ENCODE measurements at places on chromosomes 7 and 10.

- no peaks in the 10 kb centered on the region for H3K27me3 ChIP-seq
- no peak overlapping the region for H3K27ac ChIP-seq
- H3K4me3 ChIP-seq: no peak overlapping the region
- no peak for DNase-seq
- H3K36me3 ChIP-seq: peaks cover 14% of the 10 kb centered on the region
Measured at GRCh38 chr10:69377933-69378332, 38.8 kb downstream of the TACR2 start.

DNA sequence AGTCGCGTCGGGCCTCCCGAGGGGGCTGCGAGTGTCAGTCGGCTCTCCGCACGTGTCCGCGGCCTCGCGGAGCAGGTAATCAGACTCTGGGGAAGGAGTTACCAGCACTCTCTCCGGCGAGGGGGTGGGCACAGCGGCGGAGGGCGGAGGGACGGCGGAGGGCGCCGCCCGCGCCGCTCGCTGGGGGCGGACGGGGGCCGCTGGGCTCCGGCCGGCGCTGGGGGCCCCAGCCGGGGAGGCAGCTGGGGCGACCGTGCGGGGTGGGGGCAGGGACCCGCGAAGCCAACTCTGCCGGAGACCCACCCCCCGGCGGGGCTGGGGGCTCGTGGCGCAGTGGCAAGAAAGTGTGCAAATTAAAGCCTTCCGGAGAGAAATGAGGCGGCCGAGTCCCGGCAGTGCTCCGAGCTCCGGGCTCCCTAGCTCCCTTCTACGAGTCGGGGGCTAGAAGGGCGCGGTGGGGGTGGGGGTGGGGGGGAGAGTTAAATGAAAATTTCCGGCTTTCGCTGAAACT is at the start of gene CDK6:
Gene CDK6, minus strand, starts transcription at position 85 of the 511 bp plus-strand sequence. CDS start 3,250 bp downstream, outside the sequence.
- peaks cover 9% of the 10 kb centered on the region for H3K36me3 ChIP-seq
- H3K4me3 ChIP-seq: peak within 1 kb of the TSS; percentile 94
- H3K27ac ChIP-seq: peak within 1 kb of the TSS; percentile 77
- peak; percentile 83 for DNase-seq
- no peaks in the 10 kb centered on the region for H3K27me3 ChIP-seq
- peaks cover 23% of the 10 kb centered on the region for H3K4me1 ChIP-seq

DNA sequence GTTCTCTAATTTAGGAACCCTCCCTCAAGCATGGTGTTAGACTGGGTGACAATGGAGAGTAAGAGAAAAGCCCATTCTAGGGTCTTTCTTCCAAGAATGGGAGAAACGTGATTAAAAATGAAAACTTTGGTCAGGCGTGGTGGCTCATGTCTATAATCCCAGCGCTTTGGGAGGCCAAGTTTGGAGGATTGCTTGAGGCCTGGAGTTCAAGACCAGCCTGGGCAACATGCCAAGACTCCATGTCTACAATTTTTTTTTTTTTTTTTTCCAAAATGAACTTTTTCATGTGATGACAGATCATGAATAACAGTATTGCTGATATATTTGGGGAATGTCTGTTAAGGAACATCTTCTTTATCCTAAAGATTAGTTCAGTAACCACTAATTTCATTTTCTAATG is 194.6 kb downstream of the MLLT10 start:
- DNase-seq: no peak
- no peaks in the 10 kb centered on the region for H3K27me3 ChIP-seq
- H3K4me1 ChIP-seq: peaks cover 14% of the 10 kb centered on the region

- no peaks in the 10 kb centered on the region for H3K4me1 ChIP-seq
- no peak overlapping the region for H3K4me3 ChIP-seq
- no peak overlapping the region for H3K27ac ChIP-seq
- no peaks in the 10 kb centered on the region for H3K36me3 ChIP-seq
- no peaks in the 10 kb centered on the region for H3K27me3 ChIP-seq
- no peak for DNase-seq
Measured at GRCh38 chr10:128083191-128083895, 42.9 kb downstream of the MKI67 start.

- DNase-seq: no peak
- H3K27ac ChIP-seq: no peak overlapping the region
- no peak overlapping the region for H3K4me3 ChIP-seq
- no peaks in the 10 kb centered on the region for H3K36me3 ChIP-seq
- H3K27me3 ChIP-seq: no peaks in the 10 kb centered on the region
Measured at GRCh38 chr7:82388138-82388537, 55.4 kb downstream of the CACNA2D1 start.

DNA sequence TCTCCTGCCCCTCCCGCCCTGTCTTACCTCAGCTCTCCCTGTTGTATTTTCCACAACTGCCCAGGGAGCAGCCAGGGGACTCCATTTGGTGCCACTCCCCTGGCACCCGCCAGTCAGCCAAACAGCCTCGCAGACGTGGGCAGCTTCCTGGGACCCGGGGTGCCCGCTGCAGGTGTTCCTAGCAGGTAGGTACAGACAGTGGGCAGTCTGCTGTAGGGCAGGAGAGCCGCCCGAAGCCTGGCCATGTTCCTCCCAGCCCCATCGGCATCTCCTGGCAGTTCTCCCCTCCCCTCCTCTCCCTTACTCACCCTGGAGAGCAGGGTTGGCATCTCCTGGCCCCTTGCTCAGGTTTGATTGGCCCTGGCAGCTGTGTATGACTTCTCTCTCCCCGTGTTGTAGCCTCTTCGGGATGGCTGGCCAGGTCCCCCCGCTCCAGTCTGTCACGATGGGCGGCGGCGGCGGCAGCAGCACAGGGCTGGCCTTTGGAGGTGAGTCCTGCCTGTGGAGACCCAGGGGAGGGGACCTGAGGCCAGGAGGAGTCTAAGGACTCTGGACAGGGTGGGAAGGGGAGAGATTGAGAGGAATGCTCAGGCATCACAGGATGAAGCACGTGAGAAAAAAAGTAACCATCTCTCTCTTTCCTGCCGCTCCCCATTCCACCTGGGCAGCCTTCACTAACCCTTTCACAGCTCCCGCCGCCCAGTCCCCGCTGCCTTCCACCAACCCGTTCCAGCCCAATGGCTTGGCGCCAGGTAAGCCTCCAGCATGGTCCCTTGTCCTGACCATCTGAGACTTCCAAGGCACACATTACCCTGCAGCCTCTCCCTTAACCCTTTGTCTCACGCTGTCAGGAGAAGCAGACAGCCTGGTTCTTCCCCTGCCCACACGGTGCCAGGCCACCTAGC is 11.3 kb downstream of the SAP25 start:
- H3K4me3 ChIP-seq: no peak overlapping the region
- H3K36me3 ChIP-seq: no peaks in the 10 kb centered on the region
- H3K27me3 ChIP-seq: no peaks in the 10 kb centered on the region
- DNase-seq: no peak
- H3K27ac ChIP-seq: no peak overlapping the region

DNA sequence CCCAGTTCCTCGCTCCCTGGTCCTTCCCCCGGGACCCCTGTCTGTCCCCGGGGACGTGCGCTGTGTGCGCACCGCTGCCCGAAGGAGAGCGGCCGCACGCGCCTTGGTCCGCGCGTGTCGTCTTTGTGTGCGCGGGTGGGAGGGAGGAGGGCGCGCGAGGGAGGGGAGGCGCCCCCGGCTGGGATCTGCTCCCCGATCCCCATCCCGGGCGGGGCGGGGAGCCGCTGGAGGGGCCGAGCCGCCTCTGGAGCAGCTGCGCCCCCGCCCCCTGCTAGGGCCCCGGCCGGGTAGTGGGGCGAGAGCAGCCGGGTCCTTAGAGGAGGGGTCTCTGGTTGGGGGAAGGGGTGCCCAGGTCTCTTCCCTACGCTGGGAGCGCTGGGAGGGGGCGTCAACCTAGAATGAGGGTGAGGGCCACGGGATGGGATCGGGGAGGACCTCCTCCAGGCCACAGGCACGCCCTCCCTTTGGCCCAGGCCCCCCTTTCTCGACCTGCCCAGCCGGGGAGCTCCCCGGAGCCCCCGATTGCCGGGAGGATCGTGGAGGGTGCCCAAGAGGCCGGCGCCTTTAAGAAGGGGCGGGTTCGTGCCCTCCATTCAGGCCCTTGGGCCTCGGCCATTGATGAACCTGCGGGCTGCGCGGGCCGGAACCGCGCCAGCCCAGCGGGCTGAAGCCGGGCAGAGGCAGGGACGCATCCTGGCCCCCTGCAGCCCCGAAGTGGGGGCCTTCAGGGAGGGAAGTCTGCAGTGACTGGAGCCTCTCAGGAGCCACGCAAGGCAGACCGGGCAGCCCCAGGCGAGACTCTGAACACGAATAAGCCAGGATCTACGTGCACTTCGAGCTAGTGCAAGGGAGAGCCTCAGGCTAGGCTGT is 678 bp downstream of the SH2B2 start:
- H3K36me3 ChIP-seq: no peaks in the 10 kb centered on the region
- no peak overlapping the region for H3K27ac ChIP-seq
- H3K4me1 ChIP-seq: 0 out of 2 replicates have a peak, but pooled peaks cover 5% of the 10 kb centered on the region
- peak overlapping the region; percentile 88 for H3K4me3 ChIP-seq
- no peak for DNase-seq

- no peak overlapping the region for H3K4me3 ChIP-seq
- no peaks in the 10 kb centered on the region for H3K36me3 ChIP-seq
- H3K27ac ChIP-seq: no peak overlapping the region
- no peaks in the 10 kb centered on the region for H3K27me3 ChIP-seq
Measured at GRCh38 chr10:114615600-114616007, 42.5 kb downstream of the ABLIM1 start.

DNA sequence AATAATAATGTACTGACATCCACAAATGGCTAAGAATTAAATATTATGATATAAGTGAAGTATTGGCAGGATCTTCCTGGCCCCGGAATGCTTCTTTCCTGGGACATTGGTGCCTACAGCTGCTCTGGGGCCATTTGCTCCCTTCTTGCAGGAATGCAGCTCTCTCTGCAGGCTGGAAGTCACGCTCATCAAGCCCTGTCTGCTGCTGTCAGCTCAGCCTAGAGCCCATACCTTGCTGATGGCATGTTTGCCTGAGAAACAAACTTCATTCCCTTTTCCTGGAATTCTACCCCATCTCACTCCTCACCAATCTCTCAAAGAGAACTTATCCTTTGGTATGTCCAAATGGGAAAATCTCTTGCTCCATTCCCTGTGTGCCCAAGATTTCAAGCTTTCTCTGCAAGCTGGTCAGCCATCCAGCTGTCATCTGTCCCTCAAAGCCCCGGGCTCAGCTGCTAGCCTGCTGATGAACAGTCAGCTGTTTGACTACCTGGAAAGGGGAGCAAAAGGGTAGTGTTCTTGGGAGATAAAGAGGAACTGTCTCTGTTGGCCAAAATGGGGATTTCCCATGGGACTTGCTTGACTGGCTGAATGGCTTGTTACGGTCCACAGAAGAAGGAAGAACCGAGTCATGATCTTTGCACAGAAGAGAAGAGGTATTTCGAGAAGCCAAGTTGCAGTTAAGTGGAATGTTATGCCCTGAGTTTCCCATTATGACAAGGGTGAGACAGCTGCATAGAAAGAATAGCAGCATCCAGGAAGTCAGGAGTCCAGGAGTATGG is 12.0 kb upstream of the RASSF4 start:
- no peaks in the 10 kb centered on the region for H3K27me3 ChIP-seq
- H3K27ac ChIP-seq: no peak overlapping the region
- DNase-seq: no peak
- no peak overlapping the region for H3K4me3 ChIP-seq
- H3K4me1 ChIP-seq: no peaks in the 10 kb centered on the region

DNA sequence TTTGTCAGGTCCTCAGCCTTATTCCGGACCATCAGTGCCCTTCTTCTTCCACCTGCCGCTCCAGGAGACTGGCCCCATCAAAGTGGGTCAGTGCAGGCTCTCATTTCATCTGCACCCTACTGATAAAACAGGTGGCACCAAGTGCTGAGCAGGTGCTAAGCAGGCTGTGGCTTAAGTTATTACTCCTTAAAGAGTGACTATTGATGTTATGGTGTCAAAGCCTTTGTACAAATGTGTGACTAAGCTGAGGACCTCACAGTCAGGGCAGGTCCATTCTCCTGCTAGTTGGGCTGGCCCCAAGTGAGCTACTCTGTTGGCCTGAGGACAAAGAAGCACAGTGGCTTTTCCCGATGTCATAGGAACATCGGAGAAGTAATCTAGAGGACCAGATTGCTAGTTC is 11.2 kb upstream of the CALD1 start:
- H3K27me3 ChIP-seq: no peaks in the 10 kb centered on the region
- no peak for DNase-seq
- no peak overlapping the region for H3K4me3 ChIP-seq
- peaks cover 12% of the 10 kb centered on the region for H3K4me1 ChIP-seq
- H3K27ac ChIP-seq: no peak overlapping the region

DNA sequence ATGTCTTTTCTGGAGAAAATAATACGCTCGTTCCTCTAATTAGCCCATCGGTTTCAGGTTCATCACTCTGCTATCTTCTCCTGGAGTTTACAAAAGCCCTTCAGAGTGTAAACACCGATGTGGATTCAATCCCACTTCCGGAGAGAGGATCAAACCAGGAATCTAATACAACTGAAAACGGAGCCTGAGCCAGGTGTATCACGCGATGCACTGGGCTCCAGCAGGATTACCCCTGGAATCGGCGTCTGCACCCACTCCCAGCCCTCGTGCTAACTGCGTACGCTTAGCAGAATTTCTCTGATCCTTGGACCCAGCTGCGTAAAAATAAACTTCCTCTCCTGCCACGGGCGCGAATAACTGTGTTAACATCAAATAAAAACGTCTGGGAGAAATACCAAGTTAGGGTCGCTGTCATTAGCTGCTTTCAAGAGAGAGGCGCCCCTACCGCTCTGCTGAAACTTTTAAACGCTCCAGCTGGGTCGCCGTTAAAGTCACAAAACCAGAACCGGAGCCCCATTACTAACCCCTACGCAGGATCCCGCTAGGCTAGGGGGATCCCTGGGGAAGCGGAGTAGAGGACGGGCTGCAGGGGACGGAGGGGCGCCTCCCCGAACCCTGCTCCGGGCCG is 502 bp downstream of the ZNF3 start:
- peak overlapping the region; percentile 93 for H3K4me3 ChIP-seq
- H3K4me1 ChIP-seq: peaks cover 15% of the 10 kb centered on the region
- DNase-seq: no peak

- no peak overlapping the region for H3K27ac ChIP-seq
- no peak for DNase-seq
- H3K4me3 ChIP-seq: no peak overlapping the region
- H3K36me3 ChIP-seq: no peaks in the 10 kb centered on the region
- no peaks in the 10 kb centered on the region for H3K4me1 ChIP-seq
- H3K27me3 ChIP-seq: peaks cover 77% of the 10 kb centered on the region
Measured at GRCh38 chr10:131870831-131871672, 29.8 kb upstream of the PPP2R2D start.

- peak overlapping the region; percentile 96 for H3K4me3 ChIP-seq
- no peak for DNase-seq
- H3K36me3 ChIP-seq: peaks cover 58% of the 10 kb centered on the region
- H3K27me3 ChIP-seq: no peaks in the 10 kb centered on the region
- peak overlapping the region; percentile 99 for H3K27ac ChIP-seq
- peaks cover 56% of the 10 kb centered on the region for H3K4me1 ChIP-seq
Measured at GRCh38 chr7:130908345-130909160, 174.5 kb upstream of the KLF14 start.

DNA sequence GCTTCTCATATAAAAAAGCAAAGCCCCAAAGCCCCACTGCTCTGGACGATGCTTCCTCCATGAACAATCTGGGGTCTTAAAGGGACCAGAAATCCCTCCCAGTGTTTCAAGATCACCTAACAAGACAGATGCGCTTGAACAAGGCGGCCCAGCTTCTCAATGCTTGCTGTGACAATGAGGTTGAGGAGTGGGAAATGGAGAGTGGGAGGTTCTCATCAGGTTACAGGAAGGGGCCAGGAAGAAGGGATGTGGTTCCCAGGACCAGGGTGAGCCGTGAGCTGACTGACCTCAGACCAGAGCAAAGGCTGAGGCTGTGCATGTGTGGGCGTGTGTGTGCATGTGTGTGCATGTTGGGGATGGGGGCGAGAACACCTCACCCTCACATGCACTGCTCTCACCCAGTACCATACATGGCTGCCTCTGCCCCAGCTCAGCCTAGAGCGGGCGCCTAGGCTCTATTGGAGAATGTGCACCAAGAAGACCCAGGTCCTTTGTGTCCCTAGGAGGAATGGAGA is 220.8 kb upstream of the GPR26 start:
- peaks cover 72% of the 10 kb centered on the region for H3K27me3 ChIP-seq
- H3K4me1 ChIP-seq: no peaks in the 10 kb centered on the region
- no peak overlapping the region for H3K27ac ChIP-seq
- H3K36me3 ChIP-seq: no peaks in the 10 kb centered on the region
- no peak overlapping the region for H3K4me3 ChIP-seq
